Kidney capillary endothelial cell (primary cell): ENCODE measurements at places on chromosomes 3 and 15.
A peak's percentile ranks its signal among the peaks of the same experiment; 100 is the strongest.

- no peak for DNase-seq
Observed at GRCh38 chr15:63364399-63365272, 17.0 kb downstream of the CA12 start.

DNA sequence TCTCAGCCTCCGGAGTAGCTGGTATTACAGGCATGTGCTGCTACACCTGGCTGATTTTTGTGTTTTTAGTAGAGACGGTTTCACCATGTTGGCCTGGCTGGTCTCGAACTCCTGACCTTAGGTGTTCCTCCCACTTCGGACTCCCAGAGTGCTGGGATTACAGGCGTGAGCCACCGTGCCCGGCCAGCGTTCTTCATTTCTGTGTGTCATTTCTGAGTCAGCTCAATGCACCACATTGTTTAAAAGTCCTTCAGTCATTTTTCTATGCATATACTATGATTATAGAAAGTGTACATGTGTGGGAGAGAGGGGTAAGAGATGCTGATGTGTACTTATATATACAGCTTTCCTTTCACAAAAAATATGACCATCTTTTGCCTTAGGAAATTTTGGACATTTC is 2.1 kb downstream of the QTRT2 start:
- DNase-seq, result no peak

DNA sequence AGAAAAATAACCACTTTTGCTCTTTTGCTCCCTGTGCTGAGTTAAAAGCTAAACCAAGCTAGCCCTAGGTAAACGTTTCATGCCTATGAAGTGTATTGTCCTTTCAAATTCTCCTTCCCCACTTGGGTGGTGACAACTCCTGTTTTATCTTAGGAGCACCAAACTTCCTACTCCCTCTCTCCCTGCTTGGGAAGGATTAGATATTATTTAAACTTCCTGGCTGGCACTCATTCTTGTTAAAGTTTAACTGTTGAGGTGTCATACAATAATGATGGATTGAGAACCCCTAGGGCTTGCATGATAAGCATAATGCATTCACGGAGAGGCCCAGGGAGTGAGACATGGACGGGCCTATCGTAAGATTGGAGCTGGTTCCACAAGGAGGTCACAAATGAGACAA is 29.5 kb downstream of the B4GALT4 start:
- DNase-seq, result no peak

DNA sequence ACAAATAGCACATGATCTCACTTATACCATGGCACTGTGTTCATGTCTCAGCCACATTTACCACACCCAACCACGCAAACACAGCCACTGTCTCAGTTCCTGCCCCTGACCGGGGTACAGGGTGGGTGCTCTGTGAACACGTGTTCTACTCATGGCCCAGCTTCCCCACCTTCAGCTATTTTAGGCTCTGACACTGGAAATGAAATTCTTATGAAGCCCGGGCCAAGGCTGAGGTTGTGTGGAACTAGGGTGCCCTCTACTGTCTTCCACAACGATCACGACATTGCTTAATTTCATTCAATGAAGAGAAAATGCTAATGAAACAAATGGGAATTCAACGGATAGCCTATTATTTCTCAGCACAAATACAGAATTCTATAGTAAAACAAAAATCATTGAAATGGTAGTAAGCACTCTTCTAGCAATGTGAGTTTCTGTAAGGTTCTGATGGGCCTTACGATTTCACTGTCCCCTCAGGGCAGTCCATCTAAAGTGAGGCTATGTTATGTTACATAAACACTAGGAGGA is 2.1 kb upstream of the GABRA5 start:
- DNase-seq, result peak; percentile 42

DNA sequence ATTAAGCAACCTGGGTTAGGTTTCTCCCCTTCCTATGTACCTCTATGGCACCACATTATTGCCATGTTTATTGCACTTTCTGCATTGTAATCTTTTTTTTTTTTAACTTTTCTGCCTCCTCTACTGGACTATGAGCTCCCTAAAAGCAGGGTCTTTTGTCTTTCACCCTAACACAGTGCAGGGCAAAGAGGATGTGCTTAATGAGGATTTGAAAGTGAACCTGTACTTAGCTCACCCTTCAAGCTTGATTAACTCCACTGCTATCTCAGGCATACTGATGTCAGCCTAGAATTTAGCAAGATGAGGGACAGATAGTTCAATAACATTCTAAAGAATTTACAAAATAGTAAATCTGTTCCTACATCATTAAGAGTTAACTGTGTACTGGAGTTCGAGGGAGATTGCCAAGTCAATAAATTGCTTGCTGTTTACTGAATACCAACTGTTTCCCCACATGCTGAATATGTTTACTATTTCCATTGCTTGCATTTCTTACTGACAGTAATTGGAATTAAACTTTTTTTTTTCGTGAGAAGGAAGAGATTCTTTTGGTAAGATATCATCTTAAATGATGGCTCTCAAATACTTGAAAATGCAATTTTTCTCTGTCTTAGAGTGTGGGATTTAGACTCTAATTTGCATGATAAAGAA is 15.7 kb upstream of the PPARG start:
- no peak for DNase-seq

DNA sequence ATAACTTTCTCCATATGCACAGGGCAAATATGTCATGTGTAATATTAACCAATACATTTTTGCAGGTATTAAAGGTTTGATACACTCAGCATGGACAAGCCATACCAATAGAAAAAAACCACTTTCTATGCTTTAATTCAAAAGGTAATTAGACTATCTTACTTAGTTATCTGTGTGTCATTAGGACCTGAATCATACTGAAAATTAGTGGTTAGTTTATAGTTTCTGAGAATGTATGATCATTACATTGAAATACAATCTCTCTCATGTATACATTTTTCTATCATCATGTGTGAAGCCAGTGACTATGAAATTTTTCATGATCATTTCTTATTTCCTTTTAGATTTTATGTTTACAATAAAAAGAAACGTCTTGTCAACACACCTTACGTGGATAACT is 16.3 kb downstream of the RPS27L start:
- DNase-seq, result no peak

DNA sequence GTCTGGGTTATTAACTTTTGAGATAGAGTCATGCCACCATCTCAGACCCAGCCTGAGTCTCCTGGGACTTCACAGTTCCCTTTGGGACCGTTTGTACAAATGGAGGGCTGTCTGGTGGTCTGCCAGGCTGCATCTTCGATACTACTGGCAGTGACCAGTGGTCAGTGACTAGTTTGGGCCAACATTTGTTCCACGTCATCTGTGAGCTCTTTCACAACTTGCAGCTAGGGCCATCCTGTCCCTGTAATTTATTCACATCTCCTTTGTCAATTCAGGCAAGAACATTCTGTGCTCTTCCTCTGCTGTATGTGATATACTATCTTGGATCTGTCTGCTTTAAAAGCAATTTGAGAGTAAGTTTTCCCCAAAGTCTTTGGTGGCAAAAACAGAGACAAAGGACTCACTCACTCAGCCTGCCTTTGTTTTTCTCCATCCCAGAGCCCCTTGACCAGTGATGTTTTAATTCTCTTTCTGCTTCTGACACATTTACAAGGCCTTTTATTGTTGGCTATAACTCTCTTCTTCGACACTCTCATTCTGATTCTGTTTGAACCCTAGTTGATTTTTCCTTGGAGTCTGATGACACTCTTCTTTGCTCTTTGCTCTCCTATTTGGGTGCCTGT is 353.4 kb downstream of the EPHB1 start:
- DNase-seq, result no peak

DNA sequence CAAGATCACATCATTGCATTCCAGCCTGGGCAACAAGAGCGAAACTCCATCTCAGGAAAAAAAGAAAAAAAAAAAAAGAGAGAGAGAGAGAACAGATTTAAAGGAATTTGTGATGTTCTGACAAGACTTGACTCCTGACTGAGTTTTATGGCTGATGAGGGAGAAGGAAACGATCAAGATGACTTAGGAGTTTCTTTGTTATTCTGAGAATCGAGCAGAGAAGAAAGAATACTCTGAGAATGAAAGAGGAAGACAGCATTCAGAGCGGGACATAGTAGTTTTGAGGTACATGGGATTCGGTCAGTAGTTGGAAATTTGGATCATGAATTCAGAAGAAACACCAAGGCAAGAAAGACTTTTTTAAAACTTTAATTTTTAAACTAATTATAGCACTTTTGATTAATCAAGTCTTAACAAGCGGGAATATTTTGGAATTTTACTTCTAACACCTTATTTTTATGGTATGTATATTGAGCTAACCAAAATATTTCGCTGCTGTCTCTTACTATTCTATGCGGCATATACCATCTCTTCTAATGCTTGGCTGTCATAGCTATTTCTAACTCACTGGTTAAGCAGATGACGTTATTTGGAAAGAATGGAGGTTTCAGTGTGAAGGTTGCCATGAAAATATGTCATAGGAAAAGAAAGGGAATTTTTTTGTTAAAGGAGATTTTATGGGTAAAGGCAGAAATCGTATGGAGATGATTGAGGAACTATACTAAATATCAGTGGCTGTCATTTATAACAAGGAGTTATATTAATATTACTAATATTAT is 644.1 kb downstream of the RBMS3 start:
- DNase-seq, result no peak

DNA sequence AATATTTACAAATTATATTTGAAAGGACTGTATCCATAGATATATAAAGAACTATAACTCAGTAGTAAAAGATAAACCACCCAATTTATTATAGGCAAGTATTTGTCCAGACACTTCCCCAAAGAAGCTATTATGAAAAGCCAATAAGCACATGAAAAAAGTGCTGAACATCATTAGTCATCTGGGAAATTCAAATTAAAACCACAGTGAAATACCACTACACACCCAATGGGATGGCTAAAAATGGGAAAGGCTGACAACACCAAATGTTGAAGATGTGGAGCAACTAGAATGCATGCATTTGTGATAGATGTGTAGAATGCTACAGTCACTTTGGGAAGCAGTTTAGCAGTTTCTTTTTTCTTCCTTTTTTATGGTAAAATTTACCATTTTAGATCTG is 147.0 kb downstream of the PDE8A start:
- no peak for DNase-seq

GRCh38 chr15:85764649-85765277 is 30.0 kb downstream of the KLHL25 start:
- no peak for DNase-seq

DNA sequence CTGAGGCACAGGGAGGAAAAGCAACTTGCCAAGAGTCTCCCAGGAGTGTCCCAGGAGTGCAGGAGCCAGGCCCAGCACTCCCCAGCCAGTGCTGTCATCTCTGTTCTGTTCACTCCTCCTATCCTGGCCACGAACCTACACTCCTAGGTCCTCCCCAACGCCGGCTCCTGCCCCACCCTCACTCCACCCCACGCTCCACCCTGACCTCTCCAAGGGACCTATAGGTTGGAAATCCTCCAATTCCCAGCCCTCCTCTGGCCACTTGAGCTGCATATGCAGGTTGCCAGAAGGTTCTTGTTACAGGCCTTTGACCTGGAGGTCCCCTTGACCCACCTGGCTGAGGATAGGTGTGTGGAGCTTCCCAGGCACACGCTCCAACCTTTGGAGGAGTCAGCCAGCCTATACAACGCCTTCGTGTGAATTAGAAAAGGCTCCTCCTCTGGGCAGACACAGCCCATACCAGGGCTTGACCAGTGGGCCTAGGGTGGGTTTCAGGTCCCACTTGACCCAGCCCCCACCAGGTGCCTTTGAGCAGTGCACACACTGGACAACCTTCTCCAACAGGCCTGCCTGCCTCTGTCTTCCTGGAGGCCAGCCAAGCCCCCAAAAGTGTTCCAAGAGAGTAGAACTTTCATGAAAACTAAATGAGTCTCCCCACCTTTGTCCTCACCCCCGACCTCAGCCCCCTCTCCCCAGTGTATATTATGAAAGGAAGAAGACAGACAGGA is 167.2 kb upstream of the TLE3 start:
- DNase-seq, result no peak

GRCh38 chr15:58260725-58261267 is 122.6 kb downstream of the AQP9 start:
- no peak for DNase-seq

- peak; percentile 35 for DNase-seq
Observed at GRCh38 chr15:65525622-65526021, 4.6 kb upstream of the HACD3 start.

- no peak for DNase-seq
Observed at GRCh38 chr15:62649793-62650420, 392.6 kb upstream of the TPM1 start.

GRCh38 chr3:30199096-30199759 is 407.2 kb upstream of the TGFBR2 start:
- DNase-seq, result peak; percentile 55

GRCh38 chr3:128854475-128854874 is 24.9 kb upstream of the ACAD9 start:
- no peak for DNase-seq

DNA sequence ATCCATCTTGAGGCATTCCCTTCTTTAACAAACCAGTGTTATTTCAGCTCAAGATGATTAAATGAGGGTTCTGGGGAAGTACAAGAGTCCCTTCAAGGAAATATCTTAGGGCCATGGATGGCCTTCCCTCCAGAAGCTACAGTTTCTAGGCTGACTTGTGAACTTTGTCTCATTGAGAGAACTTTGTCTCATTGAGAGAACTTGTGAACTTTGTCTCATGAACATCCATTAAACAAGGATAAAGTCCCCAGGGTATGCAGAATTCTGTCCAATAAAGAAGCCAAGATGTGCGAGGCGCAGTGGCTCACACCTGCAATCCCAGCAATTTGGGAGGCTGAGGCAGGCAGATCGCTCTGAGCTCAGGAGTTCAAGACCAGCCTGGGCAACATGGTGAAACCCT is 341.5 kb downstream of the THSD4 start:
- no peak for DNase-seq

GRCh38 chr3:114660808-114661207 is 367.0 kb downstream of the TIGIT start:
- no peak for DNase-seq

- DNase-seq, result no peak
Observed at GRCh38 chr3:27528791-27529190, 44.6 kb upstream of the SLC4A7 start.

DNA sequence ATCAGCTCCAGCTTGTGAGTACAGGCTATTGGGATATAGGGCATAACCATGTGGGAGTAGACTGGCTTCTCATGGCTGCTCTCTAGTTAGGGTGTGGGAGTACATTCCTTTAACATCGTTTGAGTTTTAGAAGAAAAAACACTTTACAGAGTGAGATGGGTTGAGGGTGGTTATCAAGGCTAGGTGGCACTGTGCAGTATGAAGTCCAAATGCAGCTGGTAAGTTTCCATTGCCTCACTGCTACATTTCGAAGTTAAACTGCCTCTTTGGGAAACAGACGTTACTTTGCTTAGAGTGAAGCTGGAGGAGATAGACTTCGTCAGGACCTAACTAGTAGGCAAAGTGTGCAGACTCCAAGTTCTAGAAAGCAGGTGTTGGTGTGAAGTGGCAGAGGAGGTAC is 192.4 kb downstream of the SQOR start:
- DNase-seq, result no peak

GRCh38 chr3:183161552-183162336 is 790 bp downstream of the LAMP3 start:
- no peak for DNase-seq

GRCh38 chr3:127851899-127852298 is 29.6 kb upstream of the MGLL start:
- DNase-seq, result no peak

DNA sequence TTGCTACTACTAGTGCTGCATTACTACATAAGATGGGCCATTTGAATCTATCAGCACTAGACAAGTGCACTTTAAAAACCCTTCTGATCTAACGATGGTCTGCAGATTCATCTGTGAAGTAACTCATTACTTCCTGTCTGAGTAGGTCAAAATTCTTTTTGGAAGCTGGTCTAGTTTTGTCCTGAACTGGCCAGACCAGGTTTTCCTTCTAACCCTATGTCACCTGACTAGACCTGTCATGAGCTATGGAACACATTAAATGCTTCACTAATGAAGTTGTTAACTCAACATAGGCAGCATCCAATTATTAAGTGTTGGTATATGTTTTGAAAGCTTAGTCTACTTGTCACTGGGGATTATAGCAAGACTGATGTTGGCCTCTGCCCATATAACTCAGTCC is 10.1 kb upstream of the RBM5 start:
- no peak for DNase-seq
